ENCODE measurements at places on chromosomes 3 and 15. TPM values are rescaled to one million over a fixed set of nuclear protein-coding genes. Genes with fewer than 3 reads are reported as not detected.

Gene FOXL2NB
- not detected for total RNA-seq

Gene ASB14
- total RNA-seq, result not detected

Gene GLT8D1
- total RNA-seq, result 35.3 TPM

Gene SNX4
- 67.1 TPM for total RNA-seq

Gene UBA7
- 116 TPM for total RNA-seq

Gene GPR149
- total RNA-seq, result not detected

Gene IL12A
- 3.1 TPM for total RNA-seq

DNA sequence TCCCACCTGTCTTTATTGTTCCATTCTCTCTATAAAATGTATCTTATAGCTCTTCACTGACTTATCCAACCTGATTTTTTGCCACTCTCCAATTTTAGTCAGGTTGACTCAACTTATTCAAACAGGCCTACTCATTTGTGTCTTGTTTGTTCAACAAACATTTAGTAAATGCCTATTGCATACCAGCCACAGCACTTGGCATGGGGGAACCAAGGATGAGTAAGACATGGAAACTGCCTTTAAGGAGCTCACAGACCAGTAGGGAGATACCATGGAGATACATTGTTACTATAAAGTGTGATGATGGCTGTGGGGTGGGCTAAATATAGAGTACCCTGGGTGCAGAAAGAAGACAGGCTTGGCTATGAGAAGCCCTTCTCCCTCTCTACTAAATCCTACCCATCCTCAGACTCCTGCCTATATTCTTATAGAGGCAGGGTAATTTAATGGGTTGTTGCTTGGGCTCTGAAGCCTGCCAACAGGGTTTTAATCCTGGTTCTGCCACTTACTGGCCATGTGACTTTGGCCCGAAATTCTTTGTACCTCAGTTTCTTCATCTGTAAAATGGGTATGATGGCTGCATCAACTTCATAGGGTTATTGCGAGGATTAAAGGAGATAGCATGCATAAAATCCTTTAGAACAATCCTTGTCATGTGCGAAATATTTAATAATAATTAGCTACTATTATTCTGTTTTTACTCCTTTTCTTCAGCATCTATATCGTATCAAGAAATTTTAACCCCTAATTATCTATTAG is 348.5 kb upstream of the UMPS start:
- peaks cover 2% of the 10 kb centered on the region for H3K27me3 ChIP-seq
- no peaks in the 10 kb centered on the region for H3K4me1 ChIP-seq
- DNase-seq, result no peak
- H3K36me3 ChIP-seq, result no peaks in the 10 kb centered on the region
- H3K27ac ChIP-seq, result no peak overlapping the region
- H3K4me3 ChIP-seq, result no peak overlapping the region

DNA sequence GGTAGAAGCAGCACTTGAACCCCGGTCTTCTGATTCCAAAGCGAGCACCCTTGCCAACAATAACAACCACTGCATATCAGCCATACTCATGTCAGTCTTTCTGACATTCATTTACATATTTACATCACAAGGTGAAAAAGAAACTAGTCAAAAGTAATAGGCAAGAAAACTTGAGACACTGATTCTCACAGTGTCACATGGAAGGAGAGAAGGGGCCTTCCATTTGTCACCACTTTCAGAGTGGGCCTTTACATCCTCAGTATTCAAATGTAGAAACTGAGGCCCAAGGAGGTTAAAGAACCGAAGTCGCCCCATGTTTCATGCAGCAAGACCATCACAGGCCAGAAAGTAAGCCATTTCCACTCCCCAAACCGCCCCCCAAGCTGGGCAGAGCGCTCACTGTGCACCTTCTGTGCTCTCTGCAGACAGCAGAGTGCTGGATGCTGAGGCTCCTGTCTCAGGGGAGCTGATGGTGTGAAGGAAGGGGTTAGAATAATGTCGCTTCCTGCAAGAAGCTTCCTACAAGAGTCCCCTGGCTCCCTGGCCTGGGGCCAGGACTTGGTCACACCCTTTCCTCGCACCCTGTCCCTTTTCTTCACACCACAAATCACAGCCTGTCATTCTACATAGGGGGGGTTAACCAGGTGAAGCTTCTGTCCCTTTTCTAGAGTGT is 260.1 kb downstream of the UACA start:
- no peak for DNase-seq
- H3K27me3 ChIP-seq, result no peaks in the 10 kb centered on the region
- H3K36me3 ChIP-seq, result no peaks in the 10 kb centered on the region
- peak overlapping the region; percentile 8 for H3K4me3 ChIP-seq

DNA sequence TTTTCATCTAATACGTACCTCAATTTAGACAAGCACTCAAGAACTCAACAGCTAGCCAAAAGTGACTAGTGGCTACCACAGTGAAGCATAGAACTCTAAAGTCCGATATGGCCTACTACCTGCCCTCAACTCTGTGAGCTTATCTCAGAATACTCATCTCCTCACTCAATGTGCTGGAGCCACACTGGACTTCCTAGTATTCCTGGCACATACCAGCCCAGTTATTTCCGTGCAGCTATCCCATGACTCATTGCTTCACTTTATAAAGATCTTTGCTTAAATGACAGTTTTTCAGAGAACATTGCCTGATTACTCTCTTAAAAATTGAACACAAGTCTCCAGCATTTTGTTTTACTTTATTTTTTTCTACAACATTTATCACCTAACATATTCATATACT is 524.7 kb downstream of the PYDC2 start:
- H3K27me3 ChIP-seq, result no peaks in the 10 kb centered on the region
- H3K27ac ChIP-seq, result no peak overlapping the region
- no peak overlapping the region for H3K4me3 ChIP-seq
- H3K36me3 ChIP-seq, result no peaks in the 10 kb centered on the region

- no peak overlapping the region for H3K27ac ChIP-seq
- peaks cover 13% of the 10 kb centered on the region for H3K36me3 ChIP-seq
- DNase-seq, result no peak
- no peak overlapping the region for H3K4me3 ChIP-seq
- no peaks in the 10 kb centered on the region for H3K27me3 ChIP-seq
- no peaks in the 10 kb centered on the region for H3K4me1 ChIP-seq
These were observed 61.8 kb upstream of the RPL32 start for GRCh38 chr3:12903000-12903800.

GRCh38 chr3:61559136-61559731 is 2.1 kb upstream of the PTPRG start:
- H3K4me1 ChIP-seq, result no peaks in the 10 kb centered on the region
- peaks cover 5% of the 10 kb centered on the region for H3K27me3 ChIP-seq
- no peak overlapping the region for H3K27ac ChIP-seq
- no peak for DNase-seq
- H3K4me3 ChIP-seq, result no peak overlapping the region
- H3K36me3 ChIP-seq, result no peaks in the 10 kb centered on the region

GRCh38 chr3:113741086-113741485 is 5.0 kb downstream of the NAA50 start:
- no peak overlapping the region for H3K27ac ChIP-seq
- H3K4me3 ChIP-seq, result peak overlapping the region; percentile 13
- H3K36me3 ChIP-seq, result no peaks in the 10 kb centered on the region
- H3K4me1 ChIP-seq, result peaks cover 9% of the 10 kb centered on the region

DNA sequence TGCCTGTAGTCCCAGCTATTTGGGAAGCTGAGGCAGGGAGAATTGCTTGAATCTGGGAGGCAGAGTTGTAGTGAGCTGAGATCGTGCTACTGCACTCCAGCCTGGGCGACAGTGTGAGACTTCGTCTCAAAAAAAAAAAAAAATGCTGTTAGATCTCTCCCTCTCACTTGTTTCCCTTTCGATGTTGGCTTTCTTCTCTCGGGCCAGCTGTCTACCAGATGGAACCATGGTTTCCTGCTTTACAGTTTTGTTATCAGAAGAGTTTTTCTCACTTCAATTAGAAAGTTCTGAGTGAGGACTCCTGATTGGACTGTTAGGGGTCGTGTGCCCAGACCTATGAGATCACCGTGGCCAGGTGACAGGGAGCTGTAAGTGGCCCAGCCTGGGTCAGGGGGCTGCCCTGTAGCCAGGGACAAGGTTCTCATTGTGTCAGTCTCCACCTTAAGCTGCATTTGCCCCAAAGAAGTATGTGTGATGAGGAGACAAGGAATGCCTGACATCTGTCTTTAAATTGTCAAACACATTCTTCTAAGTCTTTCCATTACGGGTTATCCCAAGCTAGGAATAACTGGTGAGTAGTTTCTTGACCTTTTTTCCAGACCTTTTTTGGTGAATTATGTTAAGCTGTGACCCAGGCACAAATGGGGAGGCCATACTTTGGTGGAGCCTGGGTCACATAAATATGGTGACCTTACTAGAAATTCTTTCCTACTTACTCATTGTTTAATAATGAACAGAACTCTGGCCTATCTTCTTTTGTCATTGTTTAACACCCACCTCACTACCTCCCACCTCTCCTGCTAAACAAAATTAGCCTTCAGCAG is 25.2 kb downstream of the SNAPC5 start:
- no peak overlapping the region for H3K4me3 ChIP-seq
- DNase-seq, result peak; percentile 78
- peak overlapping the region; percentile 69 for H3K27ac ChIP-seq
- H3K36me3 ChIP-seq, result no peaks in the 10 kb centered on the region
- peaks cover 35% of the 10 kb centered on the region for H3K4me1 ChIP-seq

DNA sequence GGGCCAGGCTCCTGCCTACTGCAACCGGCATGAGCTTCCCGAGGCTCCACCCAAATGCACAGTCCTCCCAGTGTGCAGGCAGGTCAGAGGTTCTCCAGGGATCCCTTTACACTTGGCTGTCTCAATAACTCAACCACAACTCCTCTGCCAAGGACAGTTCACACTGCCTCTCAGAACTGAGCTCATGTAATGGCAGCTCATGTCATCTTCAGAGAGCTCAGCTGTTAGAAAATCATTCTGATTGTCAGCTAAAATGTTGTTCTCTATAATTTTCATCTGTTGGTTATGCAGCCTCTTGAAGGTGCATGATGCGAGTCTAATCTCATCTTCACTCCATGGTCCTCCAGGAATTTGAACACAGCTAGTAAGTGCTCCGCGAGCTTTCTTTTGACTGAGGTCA is 76.7 kb downstream of the SST start:
- no peak overlapping the region for H3K4me3 ChIP-seq
- no peaks in the 10 kb centered on the region for H3K4me1 ChIP-seq
- H3K27ac ChIP-seq, result no peak overlapping the region
- no peak for DNase-seq
- H3K36me3 ChIP-seq, result no peaks in the 10 kb centered on the region
- no peaks in the 10 kb centered on the region for H3K27me3 ChIP-seq

DNA sequence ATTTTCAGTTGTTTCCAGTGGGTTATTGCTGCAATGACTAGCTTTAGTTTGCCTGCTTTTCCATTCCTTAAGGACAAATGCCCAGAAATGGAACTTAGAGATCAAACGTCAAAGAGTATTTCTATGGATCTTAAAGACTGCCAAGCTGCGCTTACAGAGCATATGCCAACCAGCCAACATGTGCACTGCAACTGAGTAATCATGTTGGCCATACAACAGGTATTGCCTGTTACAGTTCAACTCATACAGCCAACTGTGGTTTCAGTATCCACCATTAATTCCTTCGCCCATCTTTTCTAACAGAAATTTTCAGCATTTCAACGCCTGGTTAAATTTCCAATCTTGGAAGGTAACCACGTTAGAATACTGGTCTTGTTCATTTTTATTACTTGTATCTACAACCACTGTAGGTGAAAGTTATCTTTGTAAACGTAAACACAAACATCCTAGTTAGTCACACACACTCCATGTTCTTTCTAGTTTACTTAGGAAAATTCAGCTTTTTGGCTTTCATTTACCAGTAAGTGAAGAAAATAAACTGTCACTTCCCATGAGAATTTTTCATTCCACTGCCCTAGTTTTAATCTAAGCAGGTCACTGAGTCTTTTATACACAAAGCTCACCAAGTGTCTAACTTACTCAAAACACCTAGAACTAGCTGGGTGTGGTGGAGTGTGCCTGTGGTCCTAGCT is 3.9 kb downstream of the RPL32 start:
- peak overlapping the region; percentile 98 for H3K4me3 ChIP-seq
- H3K4me1 ChIP-seq, result peaks cover 8% of the 10 kb centered on the region

- no peak for DNase-seq
- no peak overlapping the region for H3K4me3 ChIP-seq
- no peaks in the 10 kb centered on the region for H3K27me3 ChIP-seq
- H3K4me1 ChIP-seq, result peaks cover 6% of the 10 kb centered on the region
- no peaks in the 10 kb centered on the region for H3K36me3 ChIP-seq
- H3K27ac ChIP-seq, result no peak overlapping the region
These were observed 16.0 kb upstream of the PCOLCE2 start for GRCh38 chr3:142904639-142905436.

- H3K36me3 ChIP-seq, result no peaks in the 10 kb centered on the region
- H3K27ac ChIP-seq, result no peak overlapping the region
- DNase-seq, result no peak
These were observed 107.2 kb upstream of the RGMA start for GRCh38 chr15:93196135-93196670.

DNA sequence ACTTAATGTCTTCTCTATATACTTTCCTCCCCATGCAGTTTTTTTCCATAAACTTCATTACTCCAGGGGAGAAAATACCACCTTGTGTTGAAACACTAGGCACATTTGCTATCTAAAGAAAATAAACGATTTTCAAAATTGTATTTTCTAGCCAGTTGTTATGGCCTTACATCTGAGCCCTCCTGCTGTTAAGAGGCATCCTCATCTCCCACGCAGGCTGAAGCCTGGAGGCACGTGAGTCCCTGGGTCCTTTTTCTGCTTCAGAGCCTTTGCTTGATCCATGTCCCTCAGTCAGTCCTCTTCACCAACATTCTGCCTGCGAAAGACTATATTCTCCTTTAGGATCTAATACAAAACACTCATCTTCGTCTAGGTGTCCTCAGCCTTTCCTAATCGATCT is 479.6 kb upstream of the ZNF717 start:
- H3K36me3 ChIP-seq, result no peaks in the 10 kb centered on the region
- DNase-seq, result no peak
- no peak overlapping the region for H3K27ac ChIP-seq
- no peaks in the 10 kb centered on the region for H3K27me3 ChIP-seq

DNA sequence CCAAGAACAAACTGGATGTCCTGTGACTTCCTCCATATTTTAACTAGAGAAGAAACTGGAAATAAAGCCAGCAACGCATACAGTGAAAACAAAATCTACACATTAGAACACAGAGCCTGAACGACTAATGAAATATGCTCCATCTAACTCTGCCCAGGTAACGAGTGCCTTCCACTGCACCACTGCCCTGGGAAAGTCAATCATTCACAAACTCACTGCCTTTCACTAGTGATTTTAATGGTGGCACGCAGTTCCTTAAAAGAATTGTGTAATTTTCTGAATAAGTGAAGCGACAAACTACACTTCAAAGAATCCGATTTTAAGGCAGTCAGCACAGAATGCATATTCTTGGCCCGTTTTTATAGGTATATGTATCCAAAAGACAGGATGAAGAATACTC is 416.0 kb downstream of the SHQ1 start:
- no peaks in the 10 kb centered on the region for H3K27me3 ChIP-seq
- DNase-seq, result no peak
- H3K4me3 ChIP-seq, result no peak overlapping the region
- no peak overlapping the region for H3K27ac ChIP-seq

- H3K36me3 ChIP-seq, result no peaks in the 10 kb centered on the region
- no peak overlapping the region for H3K27ac ChIP-seq
- no peaks in the 10 kb centered on the region for H3K27me3 ChIP-seq
- no peak overlapping the region for H3K4me3 ChIP-seq
These were observed 50.7 kb upstream of the CCR2 start for GRCh38 chr3:46303240-46303639.
